ENCODE measurements at places on chromosomes 12 and 14.

- DNase-seq = no peak
Observed at GRCh38 chr14:68653804-68654203, 139.1 kb downstream of the ZFP36L1 start.

DNA sequence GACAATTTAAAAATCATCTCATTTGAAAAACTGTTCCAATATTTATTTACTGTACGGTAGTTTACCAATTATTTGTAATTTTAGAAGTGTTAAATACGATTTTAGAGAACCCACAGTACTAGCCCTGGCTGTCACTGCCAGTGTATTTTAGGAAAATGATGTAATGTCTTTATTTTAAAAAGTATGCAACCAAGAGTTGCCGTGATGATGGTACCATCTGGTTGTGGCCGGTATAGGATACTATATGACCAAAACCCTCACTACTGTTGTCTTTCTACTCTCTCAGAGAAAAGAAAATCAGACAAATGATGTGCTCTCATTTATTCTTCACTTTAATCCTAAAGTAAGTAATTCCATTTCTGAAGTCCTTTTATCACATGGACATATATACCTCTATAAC lies 395.0 kb downstream of the FOXG1 start:
- DNase-seq = no peak

- no peak for DNase-seq
Observed at GRCh38 chr12:124434951-124435805, 132.2 kb downstream of the NCOR2 start.

- no peak for DNase-seq
Observed at GRCh38 chr14:50955373-50956043, 11.2 kb upstream of the PYGL start.

DNA sequence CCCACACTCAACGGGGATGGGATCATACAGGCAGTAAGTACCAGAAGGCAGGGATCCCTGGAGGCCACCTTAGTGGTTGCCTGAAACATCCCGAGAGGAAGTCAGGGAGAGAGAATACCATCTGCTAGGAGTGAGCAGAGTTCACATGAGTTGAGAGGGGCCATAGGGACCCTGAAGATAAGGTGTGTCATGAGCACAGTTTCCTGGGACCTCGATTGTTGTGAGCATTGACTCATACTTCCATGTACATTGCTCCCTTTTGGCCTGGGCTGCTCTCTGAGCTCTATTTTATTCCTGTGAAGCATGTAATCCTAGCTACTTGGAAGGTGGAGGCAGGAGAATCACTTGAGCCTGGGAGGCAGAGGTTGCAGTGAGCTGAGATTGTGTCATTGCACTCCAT lies 120.5 kb downstream of the TBC1D30 start:
- DNase-seq = no peak

GRCh38 chr12:93460902-93461301 lies 6.4 kb upstream of the MRPL42 start:
- no peak for DNase-seq

- DNase-seq = no peak
Observed at GRCh38 chr12:116614194-116614915, 55.2 kb downstream of the MAP1LC3B2 start.

GRCh38 chr14:76672123-76672522 lies 89.1 kb upstream of the VASH1 start:
- DNase-seq = no peak

DNA sequence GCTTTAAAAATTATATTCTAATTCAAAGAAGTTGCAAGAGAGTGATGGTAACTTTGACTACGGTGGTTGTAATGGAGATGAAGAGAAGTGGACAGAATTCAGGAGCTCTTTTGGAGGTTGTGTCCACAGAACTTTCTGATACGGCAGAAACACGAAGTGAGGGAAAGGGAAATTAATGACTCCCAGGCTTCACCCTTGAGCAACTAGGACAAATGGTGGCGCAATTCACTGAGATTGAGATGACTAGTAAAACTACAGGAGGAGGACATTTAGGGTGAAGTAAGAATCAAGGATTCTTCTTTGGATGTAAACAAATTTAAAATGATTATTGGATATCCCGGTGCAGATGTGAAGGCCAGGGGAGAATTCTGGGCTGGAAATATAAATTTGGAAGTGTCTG lies 212.6 kb downstream of the PTPRO start:
- DNase-seq = no peak

DNA sequence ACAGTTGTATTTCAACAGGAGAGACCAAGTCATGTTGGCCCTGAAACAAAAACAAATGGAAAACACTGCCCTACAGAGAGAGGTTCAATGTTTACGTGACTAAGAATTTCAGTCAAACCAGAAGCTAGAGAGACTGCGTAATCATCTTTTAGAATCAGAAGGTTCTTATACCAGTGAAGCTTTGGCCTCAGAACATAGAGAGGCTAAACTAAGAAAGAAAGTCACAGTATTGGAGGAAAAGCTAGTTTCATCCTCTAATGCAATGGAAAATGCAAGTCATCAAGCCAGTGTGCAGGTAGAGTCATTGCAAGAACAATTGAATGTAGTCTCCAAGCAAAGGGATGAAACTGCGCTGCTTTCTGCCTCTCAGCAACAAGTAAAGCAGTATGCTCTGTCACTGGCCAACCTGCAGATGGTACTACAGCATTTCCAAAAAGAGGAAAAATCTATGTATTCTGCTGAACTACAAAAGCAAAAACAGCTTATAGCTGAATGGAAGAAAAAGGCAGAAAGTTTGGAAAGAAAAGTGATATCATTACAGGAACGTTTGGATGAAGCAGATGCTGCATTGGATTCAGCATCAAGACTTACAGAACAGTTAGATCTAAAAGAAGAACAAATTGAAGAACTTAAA lies 32.5 kb upstream of the NUAK1 start:
- DNase-seq = no peak

DNA sequence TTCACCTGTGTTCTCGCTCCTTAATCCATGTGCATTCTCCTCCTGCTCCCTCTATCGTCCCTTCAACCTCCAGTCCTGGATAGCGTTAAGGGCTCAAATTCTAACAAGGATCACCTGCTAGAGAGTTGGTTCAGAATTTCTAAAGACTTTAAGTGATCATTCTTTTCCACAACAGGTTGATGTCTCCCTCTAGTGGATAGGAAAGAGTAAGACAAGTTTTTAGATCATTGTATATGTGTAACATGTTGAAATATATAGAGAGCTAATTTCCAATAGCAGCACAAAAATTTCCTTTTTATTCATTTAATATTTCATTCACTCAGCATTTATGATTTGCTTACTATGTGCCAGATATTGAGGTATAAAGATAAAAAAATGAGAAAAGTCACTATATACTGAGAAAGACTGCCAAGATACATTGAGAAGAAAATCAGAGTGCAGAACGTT lies 9.3 kb upstream of the ESR2 start:
- DNase-seq = no peak

DNA sequence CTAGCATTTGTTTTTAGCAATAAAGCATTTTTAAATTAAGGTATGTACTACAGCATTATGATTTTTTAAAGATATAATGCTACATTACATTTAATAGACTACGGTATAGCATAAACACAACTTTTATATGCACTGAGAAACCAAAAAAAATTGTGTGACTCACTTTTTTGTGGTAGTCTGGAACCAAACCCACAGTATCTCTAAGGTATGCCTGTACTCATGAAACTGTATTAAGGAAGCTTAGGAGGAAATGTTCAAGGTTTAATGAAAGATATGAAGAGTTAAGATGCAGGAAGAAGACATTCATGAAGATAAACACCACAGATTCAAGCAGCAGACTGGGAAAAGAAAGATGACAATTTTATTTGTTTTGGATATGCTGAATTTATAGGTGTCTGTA lies 51.7 kb downstream of the PPP1R12A start:
- no peak for DNase-seq

DNA sequence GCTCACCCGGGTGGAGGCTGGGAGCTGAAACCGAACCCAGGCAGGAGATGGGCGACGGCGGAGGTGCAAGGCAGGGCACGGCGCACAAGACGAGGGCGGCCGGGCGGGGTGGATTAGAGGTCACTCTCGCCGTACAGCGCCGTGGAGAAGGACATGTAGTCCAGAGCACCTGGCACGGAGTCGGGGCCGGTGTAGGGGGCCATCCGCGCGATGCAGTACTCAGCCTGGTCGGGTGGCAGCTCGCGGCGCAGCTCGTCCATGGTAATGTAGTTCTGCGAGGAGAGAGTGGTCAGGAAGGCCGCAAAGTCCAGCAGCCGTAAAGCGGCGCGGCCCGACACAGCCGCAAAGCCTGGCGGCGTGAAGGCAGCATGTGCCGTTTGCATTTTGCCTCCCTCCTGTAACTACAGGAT lies 81.9 kb upstream of the ZFP36L1 start:
- no peak for DNase-seq

GRCh38 chr14:23319746-23320583 lies 1.3 kb upstream of the PABPN1 start:
- DNase-seq = no peak

DNA sequence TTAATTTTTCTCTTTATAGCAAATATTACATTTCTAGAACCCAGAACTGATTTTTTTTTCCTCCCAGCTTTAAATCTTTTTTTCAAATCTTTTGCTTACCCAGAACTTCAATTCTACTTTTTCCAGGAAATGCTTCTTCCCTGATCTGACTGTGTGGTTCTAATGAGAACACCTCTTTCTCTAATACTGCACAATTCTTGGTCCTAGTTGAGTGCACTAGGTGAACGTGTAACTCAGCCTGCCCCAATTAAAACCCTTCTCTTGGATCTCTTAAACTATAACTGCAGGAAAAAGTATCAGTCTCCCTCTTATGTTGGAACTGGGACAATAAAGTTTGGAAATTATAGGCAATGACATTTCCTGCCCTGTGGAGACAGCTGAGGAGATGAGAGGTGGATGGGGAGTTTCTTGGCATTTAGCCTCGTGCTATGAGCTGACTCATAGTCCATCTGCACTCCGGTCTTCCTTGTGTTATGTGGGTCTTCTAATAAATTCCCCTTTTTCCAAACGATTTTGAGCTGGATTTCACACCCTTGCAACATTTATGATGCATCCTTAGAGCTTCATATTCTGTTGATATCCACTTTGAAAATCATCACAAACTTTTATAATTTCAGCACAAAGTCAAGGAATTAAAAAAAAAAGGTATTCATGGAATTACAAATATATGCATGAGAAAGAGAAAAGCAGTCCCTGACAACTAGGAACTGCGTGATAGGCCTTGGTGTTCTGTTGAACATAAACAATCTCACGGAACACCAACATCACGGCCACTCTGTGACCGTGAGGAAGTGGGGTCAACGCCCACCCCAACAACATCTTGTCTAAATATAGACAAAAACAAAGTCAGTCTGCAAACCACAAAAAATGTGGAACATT lies 52.4 kb downstream of the BRMS1L start:
- DNase-seq = no peak

- no peak for DNase-seq
Observed at GRCh38 chr14:75566321-75566720, 12.1 kb upstream of the FLVCR2 start.

DNA sequence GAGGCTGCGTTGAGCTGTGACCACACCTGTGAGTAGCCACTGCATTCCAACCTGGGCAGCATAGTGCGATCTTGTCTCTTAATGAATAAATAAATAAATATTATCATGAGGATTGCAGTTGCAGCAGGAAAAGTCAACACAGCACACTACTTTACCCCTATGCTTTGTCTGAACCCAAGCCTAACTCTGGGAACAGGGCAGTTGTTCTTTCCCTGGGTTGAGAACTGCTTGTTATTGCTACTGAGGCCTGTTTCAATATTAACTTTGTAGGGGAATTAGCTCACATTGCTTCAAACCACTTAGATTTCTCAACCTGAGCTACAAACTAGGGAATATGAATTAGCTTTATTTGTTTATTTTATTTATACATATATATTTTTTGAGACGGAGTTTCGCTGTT lies 102.5 kb downstream of the SCN8A start:
- DNase-seq = no peak

- DNase-seq = no peak
Observed at GRCh38 chr12:3604286-3604685, 113.3 kb downstream of the PRMT8 start.

DNA sequence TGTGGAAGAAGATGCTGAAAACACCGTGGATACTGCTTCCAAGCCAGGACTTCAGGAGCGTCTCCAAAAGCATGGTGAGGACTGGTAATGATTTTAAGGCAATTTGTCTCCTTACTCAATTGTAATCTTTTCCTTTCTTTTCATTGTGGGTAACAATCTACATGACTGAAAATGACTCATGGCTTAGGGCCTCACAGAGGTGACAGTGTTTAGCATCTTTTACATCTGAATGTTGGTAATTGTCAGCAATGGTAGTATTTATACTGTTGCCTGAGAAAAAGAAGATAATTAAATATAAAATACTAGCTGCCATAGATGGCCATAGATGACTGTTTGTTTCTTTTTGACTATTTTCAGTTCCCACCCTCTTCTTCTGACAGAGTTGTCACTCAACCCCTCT lies 31.6 kb downstream of the TULP3 start:
- DNase-seq = no peak

DNA sequence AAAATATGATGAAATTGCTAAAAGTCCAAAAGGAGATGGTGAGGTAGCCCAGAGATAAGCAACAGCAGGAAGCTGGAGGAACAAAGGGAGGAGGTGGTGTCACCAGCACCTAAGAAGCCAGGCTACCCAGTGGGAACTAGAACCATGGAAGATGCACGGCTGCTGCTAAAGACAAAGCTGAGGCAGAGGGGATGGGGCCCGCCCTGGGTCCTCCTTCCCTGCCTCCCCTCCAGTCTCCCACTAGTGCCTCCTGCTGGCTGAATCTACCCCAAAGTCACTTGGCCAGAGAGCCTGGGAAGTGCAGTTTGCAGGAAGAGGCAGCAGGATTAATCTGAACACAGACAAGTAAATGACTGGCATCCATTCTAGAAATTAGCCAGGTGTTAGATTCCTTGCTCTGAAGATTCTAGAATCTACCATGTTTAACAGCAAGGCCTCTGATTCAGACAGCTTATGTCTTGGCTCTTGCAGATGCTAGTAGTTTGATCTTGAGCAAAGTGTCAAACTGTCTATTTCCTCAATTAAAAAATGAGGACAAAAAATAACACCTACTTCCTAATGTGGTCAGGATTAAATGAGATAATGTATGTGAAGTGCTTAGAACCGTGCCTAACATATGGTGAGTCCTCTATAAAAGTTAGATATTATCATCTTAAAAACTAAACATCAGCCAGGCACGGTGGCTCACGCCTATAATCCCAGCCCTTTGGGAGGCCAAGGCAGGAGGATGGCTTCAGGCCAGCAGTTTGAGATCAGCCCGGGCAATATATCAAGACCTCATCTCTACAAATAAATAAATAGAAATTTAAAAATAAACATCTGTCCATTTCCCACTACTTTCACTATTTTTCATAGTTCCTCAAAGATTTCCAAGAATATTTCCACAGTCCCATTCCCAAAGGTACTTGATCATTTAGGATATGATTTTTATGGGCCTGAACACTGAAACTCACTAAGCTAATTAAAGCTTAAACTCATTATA lies 5.8 kb upstream of the LRP10 start:
- no peak for DNase-seq

- DNase-seq = no peak
Observed at GRCh38 chr14:59332727-59333126, 132.5 kb downstream of the GPR135 start.
